ENCODE measurements at places on chromosomes 5 and 9.

GRCh38 chr9:98760231-98760630, 36.1 kb downstream of the ANKS6 start:
- no peak for DNase-seq

GRCh38 chr5:94503677-94504076, 114.7 kb downstream of the KIAA0825 start:
- no peak for DNase-seq

GRCh38 chr5:54492178-54492577, 25.4 kb upstream of the SNX18 start:
- no peak for DNase-seq

- DNase-seq, result no peak
These were observed 230.6 kb upstream of the CD180 start for GRCh38 chr5:67426961-67427849.

GRCh38 chr5:171418982-171419687, at the start of gene FGF18:
Gene FGF18, plus strand, starts transcription at chr5:171419647. Its CDS starts 553 bp downstream, at chr5:171420200.
- peak; percentile 58 for DNase-seq

- no peak for DNase-seq
These were observed 397.9 kb upstream of the SGCD start for GRCh38 chr5:155929112-155929511.

GRCh38 chr9:76181781-76182180, 212.4 kb downstream of the RFK start:
- no peak for DNase-seq

DNA sequence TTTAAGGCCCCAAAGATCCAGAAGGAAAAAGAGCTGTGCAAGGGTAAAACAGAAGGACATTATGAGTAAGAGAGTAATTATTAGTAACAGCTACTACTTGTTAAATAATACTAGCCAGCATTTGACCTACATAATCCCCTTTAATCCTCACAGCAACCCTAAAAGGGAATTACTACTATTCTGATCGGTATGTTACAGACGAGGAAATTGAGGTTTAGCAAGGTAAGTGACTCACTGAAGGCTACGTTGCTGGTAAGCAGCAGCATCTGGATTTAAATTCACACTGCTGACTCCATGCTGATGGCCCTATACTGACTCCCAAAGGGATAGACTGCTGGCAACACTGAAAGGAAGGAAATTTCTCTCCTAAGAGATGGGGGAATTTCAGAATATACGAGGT, 3.7 kb upstream of the FSD1L start:
- DNase-seq, result no peak

DNA sequence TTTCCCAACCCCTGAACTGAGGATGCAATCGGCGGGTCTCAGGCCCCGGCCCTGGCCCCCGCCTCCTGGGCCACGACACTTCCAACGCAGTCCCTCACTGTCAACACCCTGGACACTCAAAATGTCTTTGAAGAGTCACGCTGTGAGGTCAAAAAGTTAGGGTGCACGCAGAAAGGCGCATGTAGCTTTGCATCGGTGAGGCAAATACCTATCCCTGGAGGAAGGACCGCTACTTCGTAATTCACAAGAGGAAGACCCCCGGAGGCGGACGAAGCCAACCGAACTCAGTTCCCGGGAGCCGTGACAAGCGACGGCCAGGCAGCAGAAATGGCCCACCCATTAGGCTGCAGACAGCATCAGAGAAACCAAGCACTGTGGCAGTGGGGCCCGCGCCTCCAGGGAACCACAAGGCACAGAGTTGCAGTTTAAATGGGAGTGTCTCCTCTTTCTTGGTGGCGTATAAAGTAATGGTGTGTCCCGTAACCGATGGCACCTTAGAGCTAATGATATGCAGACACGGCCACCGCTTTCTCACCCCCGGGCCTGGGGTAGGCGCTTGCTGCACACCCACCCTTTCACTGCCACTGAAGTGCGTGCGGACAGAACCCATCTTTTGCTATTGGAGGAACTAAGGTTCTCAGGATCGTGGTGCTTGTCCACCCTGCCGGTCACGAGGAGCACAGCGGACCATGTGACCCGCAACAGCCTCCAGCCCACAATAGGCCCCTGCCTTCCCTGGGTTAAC, 9.0 kb downstream of the ADAMTS2 start:
- no peak for DNase-seq

DNA sequence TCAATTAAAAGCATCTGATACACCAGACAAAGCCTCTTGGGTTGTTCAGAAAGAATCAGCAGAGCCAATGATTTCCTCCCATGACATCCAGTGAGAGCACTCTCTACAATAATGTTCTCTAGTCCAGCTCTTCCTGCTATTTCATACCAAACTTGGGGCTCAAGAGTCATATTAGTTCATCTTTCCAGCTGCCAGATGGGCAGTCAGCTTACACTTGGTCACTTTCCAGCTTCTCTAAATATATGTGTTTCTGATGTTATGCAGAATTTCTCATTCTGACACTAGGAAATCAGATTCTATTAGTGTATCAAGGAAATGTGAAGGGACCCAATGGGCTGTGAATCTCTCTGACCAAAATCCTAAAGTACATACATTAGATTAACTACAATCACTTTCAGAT, 148.9 kb downstream of the ENC1 start:
- no peak for DNase-seq

Data from hematopoietic multipotent progenitor cell treated with erythropoietin and hydrocortisone succinate and interleukin-3 and kit ligand, for 8 days (in vitro differentiated cells).